Upper lobe of left lung (tissue), 6 donors: ENCODE measurements at places on chromosomes 1 and 21. TPM values are rescaled to one million over a fixed set of nuclear protein-coding genes. Genes with fewer than 3 reads are reported as not detected.

Gene SPRR2E
- total RNA-seq: not detected

DNA sequence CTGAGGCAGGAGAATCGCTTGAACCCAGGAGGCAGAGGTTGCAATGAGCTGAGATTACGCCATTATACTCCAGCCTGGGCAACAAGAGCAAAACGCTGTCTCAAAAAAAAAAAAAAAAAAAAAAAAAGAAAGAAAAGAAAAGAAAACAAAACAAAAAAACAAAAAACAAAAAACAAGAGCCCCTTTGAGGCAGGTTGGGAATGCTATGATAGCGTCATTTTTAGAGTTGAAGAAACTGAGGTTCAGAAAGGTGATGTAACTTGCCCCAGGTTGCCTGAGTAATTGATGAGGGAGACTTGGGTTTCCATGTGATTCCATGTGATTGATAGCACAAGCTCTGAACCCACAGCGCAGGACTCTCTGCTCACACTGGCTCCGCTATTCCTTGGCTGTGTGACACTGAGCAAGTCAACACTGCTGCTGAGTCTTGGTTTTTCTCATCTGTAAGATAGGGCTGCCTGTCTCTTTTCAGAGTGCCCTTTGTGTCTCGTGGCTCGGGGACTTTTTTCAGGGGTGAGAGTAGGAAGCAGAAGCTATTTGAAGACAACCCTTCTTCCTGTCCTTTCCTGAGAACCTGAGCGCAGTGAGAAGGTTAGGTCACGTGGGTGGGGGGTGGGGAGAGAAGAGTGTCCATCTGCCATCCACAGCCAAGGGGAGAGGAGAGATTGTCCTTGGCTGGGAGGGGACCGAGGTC is 2.5 kb downstream of the CNR2 start:
- no peak for DNase-seq

GRCh38 chr1:100391675-100392074 is 39.4 kb downstream of the CDC14A start:
- DNase-seq: no peak

Gene VASH2
- total RNA-seq: 3.1 TPM

DNA sequence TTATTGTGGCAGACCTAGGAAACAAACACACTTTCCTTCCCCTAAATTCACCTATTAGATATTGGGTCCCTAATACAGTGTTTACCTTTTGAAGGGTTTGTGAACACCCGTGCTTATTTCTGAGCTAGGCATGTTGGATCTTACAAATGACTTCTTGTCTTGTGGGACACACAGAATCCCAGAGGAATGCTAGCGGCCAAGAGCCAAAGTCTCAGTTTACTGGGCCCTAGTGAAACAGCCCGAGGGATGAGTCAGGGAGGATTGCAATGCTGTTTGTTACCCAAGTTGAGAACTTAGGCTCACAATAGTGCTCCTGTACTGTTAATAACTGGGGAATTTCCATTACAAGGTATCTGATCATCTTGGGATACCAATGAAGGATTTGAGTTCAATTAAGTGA is 100.1 kb upstream of the AKT3 start:
- no peak for DNase-seq

Gene KCND3
- total RNA-seq: 3.0 TPM

DNA sequence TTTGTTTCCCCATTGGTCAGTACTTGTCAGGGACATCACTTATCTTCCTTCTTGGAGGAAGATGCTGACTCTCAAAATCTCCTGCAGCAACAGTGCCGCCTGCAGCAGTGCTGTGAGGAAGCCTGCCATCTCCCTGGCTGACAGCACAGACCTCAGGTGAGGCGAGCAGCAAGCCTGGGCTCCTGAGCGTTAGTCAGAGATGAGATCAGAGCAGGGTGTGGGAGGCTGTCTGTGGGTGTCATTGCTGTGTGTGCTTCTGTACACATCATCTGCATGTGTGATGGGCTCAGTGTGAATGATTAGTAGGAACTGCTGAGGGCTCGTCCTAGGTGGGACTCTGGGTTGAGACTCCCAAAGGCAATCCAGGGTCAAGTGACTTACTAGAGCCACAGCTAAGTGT is 6.1 kb downstream of the STRIP1 start:
- no peak for DNase-seq

DNA sequence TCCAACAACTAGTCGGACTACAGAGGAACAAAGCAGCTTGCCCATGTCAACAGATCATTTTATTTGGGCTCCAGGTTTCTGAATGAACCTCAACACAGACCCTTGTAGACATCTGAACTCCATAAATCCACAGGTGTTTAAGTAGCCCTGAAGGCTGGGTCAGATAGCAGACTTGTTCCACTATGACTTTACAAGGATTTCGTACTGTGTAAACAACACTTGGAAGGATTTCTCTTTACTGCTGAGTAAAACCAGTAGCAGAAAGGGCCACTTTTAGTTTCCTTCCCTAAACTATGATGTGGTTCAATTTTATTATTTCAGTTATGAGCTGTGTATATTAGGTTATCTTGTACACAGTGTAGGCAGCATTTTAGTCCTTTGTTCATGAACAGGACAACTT is 316.4 kb upstream of the ADGRL2 start:
- DNase-seq: no peak

Gene HAO2
- not detected for total RNA-seq
